ENCODE measurements at places on chromosomes 11 and 22.

DNA sequence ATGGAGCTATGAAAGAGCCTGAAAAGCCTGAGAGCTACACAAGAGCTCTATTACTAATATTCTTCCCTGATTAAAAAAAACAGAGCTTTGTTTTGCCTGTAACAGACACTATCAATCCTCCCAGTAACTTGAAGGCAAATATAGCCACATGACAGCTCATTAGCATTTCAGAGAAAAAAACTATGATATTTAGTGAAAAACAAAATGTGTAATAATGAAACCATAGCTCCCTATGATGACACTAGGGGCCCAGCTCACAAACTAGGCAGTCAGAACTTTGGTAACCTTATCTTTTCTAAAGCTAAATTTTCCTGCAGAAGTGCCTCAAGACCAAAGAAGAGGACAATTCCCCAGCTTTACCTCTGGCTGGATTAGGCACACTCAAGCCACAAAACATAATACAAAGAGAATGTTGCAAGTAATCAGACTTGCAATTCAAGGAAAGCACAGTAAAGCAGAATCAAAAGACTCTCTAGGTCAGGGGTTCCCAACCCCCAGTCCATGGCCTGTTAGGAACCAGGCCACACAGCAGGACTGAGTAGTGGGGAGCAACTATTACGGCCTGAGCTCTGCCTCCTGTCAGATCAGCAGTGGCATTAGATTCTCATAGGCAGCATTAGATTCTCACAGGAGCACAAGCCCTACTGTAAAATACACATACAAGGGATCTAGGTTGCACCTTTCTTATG is 53.3 kb downstream of the MRTFA start:
- no peak for DNase-seq

GRCh38 chr11:93326681-93327080 is 3.9 kb upstream of the DEUP1 start:
- no peak for DNase-seq

GRCh38 chr11:78072455-78072854 is 7.2 kb downstream of the NDUFC2 start:
- no peak for DNase-seq

DNA sequence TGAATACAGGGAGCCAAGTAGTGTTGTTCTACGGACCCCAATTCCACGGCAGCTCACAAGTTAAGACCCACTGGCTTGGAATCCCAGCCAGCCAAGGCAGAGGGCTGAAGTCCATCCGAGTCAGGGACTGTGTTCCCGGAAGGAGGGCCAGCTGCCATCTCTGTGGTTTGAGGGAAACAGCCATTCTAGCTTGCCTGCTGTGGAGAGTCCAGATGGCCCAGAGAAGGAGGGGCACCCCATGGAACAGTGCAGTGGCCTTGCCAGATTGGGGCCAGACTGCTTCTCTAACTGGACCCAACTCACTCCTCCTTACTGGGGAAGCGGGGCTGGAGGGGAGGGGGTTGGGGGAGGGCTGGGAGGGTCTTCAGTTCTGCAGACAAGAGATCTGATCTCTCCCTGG is 156.4 kb downstream of the FAM181B start:
- no peak for DNase-seq

GRCh38 chr11:24872651-24873311 is 375.9 kb downstream of the LUZP2 start:
- no peak for DNase-seq

- DNase-seq: peak; percentile 55
These were observed at the start of gene CCND1 for GRCh38 chr11:69640995-69641581. Gene CCND1 (plus strand): TSS chr11:69641156. CDS start chr11:69641314, 158 bp downstream.
